ENCODE measurements at places on chromosomes 1 and 21.

GRCh38 chr21:16797966-16798365, 714.9 kb upstream of the CXADR start:
- DNase-seq = no peak

DNA sequence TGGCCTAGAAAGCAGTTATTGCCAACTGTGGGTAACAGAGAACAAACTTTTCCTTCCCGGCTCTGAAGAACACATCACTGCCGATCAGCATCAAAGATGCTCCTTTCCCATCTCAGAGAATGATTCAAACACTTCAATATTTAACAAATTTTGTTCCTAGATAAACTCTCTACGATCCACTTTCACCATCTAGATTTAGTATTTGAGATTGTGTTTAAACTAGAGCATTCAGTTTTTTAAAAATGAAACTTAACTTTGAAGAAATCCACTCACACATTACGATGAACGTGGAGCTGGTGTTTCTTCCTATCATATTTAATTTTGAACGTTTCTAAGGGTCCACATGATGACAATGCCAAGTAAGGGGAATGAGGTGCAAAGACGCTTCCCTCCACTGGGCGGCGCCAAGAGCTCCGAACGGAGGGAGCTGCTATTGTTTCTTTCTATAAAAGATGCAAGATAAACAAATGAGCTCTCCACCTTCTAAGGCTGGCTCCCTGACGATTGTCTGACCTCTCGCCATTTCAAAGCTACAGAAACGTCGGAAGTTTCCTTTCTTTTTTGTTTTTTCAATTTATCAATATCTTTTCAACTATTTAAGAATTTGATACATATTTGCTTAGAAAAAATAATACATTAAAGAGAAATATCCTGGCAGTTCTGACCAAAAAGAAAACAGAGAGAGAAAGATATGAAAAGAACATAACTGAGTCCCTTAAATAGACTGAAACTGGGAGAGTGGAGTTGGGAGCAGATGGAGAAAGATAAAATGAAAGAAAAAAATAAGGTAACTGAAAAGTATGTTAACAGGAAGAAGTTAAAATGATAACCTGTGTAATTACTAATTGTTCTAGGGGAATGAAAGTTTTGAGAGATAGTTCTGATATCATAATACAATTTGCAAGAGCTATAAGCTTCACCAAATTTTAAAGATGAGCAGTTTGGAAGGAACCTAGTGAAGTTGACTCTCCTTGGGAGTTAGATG, 4.4 kb upstream of the BARHL2 start:
- DNase-seq = no peak

DNA sequence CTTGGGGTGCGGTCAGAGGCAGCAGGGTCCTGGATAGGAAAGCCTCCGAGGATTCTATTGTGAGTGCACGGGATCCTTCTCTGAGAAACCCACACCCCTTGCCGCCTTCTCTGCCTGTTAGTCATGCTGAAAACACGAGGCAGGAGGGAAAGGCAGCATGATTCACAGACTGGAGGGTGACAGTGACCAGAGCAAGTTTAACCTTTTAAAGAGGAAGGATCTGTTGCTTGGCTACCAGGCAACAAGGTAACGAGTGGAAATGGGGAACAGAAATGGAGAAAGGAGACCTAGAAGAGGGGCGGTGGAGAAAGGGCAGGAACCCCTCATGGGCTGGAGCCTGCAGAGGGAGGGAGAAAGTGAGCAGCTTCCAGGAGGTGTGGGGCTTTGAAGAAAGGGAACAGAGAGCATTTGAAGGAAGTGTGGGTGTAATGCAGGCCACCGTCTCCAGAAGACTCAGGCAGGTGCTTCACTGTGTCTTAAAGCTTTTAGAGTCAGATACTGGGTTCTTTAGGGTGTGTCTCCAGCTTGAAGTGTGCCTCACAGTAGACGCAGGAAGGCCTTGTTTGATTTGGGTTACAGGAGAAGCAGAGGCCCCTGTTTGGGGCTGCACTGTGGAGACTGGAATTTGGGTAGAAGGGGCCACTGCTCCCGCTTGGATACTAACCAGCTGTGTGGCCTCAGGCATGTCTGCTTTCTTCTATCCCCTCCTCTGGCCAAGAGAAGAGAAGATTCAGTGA, 19.1 kb downstream of the OPTC start:
- no peak for DNase-seq

DNA sequence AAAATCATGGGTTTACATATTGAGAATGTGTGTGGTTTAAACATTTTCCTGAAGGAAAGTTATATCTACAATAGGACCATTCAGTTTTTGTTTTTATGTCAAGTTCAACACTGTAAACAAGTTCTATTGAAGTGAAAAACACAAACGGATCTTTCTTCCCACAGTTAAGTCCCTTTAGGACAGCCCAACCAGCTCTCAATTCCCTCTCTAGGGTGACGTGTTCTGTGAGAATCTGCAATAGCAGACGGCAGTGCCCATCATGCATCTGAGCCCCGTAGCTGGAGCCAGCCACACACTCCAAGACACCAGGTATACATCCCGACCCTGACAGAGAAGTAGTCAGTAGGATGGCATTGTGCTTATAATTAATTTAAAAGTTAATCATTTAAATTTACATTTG, 26.3 kb upstream of the IVNS1ABP start:
- DNase-seq = no peak

GRCh38 chr1:52523376-52523775, 29.5 kb downstream of the TUT4 start:
- no peak for DNase-seq

DNA sequence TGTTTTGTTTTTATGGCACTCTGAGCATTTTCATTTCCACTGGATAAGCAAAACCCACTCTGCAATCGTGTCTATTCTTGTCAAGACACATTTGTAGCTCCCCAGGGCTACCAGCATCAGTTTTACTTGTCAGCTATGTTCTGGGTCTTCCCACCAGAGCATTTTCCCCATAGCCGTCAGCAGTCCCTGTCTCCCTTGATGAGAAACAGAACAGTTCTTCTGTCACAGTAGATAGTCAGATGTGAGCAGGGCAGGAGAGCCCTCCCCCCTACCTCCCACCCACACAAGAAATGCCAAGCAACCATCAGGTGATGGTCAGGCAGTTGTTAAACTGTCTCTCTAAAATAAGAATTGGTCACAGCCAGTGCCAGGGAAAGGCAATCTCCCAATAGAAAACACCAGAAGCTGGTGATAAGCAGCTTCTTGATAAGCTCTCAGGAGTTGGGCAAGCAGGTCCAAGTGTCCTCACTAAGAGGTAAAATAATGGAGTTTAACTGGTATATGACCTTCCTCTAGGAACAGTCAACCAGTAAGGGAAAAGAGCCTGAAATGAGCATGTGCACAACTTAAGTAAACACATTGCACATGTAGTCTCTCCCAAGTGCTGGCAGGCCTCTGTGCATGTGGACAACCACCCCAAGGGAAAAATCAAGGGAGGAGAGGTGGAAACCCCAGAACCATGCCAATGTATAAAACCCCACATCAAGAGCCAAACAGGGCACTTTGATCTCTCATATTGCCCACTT, 208.2 kb downstream of the S1PR1 start:
- no peak for DNase-seq

- DNase-seq = no peak
These were observed 18.4 kb upstream of the ZNF124 start for GRCh38 chr1:247189981-247190798.

DNA sequence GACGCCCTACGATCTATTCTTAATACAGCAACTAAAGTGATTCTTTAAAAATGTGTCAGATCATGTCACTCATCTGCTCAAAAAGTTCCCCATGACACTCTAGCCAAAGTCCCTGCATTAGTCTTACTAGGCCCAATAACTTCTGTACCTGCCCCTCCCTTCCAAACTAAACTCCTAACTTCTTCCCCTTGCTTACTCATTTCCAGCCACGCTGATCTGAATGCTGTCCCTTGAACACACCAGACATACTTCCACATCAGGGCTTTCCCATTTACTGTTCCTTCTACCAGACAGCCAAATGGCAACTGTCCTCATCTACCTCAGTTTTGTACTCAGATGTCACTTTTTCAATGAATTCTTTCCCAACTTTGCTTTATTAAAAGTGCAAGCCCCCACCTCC, 1.2 kb downstream of the PPT1 start:
- no peak for DNase-seq

DNA sequence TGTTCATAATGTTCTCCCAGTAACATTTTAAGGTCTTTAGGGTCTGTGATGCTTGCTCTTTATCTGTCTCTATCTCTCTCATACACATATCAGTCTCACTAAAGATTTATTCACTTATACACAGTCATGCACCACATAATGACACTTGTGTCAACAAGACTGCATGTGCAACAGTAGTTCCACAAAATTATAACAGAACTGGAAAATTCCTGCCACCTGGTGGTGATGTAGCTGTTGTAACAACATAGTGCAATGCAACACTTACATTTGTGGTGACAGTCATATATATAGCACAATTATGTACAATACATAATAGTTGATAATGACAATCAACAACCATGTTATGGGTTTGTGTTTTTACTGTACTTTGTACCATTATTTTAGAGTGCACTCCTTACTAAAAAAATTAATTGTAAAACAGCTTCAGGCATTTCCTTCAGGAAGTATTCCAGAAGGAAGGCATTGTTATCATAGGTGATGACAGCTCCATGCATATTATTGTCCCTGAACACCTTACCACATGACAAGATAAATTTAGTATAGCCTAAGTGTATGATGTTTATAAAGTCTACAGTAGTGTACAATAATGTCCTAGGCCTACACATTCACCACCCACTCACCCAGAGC, 8.1 kb downstream of the TDRD5 start:
- no peak for DNase-seq

GRCh38 chr1:17200756-17201155, 4.2 kb upstream of the PADI1 start:
- DNase-seq = no peak

- no peak for DNase-seq
These were observed 474.3 kb upstream of the TMPRSS15 start for GRCh38 chr21:18877917-18878316.

DNA sequence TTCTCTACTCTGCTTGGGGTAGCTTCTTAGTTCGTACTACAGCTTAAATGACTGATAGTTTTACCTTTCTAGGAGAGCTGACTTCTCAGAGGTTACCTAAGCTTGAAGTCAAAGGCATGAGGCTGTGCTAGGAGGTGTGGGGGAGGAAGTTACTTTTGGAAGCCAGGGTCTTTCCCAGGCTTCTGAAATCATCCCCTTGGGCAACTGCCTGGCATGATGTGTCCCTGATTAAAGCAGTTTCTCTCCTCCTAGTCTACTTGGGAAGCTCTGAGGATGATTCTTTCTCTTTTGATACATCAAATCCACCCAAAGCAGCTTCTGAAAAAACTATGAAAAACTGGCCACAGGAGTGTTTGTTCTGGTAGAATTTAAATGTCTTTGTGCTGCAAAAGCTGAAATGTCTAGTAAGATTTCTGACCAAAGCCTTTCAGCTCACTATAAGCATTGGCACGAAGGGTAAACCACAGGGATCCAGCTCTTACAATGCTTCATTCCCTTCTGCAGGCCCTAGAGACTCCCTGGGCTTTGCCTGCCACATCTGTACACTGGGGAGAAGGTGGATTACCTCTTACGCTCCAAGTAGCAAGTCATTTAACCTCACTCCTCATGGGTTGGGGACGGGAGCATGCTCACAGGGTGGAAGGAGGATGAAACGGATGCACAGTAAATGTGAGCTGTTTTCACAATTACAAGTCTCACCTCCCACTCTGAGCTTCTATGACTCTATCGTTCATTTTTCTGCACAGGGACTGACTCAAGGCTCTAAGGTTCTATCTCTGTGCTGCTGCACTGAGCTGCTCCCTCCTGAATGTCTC, 59.6 kb downstream of the RUNX1 start:
- DNase-seq = no peak

- no peak for DNase-seq
These were observed 2.8 kb upstream of the EYA3 start for GRCh38 chr1:28091043-28091781.

DNA sequence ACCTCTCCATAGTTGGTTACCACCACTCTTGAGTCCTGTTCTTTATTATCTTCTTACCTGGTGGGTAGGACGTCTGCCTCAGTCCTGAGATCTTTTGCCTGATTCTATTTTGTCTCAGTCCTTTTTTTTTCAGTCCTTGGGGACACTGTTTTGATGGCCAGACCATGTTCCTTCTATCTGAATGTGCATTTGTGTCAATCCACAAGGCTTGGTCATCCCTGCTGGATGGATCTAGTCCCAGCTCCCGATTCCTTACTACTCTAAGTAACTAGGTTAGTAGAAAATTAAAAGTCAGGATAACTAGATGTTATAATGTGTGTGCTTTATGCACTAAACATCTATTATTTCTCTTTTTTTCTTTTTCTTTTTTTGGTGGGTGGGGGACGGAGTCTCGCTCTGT, 28.1 kb upstream of the AK4 start:
- no peak for DNase-seq

- no peak for DNase-seq
These were observed 173.7 kb downstream of the LYPLAL1 start for GRCh38 chr1:219347376-219347775.

DNA sequence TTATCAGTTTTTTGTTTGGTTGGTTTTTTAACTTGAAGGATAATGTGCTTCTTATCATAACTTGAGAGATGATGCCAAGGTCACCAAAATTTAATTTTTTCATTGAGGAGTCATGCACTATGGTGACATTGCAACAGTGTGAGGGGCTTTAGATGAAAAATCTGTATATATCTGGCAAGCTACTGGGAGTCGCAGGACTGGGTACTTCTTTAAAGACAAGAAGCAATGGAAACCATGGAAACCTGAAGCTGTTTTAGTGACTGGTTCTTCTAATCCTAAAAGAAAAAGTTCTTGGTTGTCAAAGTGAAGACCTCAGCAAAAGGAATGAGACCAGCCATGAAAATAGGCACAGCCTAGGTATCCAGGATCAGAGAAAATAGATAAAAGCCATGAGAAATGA, 31.1 kb downstream of the ZC3H11B start:
- no peak for DNase-seq

- no peak for DNase-seq
These were observed 198.1 kb upstream of the KIAA0040 start for GRCh38 chr1:175390522-175391254.

GRCh38 chr1:82279241-82279640, 478.5 kb downstream of the ADGRL2 start:
- DNase-seq = no peak

DNA sequence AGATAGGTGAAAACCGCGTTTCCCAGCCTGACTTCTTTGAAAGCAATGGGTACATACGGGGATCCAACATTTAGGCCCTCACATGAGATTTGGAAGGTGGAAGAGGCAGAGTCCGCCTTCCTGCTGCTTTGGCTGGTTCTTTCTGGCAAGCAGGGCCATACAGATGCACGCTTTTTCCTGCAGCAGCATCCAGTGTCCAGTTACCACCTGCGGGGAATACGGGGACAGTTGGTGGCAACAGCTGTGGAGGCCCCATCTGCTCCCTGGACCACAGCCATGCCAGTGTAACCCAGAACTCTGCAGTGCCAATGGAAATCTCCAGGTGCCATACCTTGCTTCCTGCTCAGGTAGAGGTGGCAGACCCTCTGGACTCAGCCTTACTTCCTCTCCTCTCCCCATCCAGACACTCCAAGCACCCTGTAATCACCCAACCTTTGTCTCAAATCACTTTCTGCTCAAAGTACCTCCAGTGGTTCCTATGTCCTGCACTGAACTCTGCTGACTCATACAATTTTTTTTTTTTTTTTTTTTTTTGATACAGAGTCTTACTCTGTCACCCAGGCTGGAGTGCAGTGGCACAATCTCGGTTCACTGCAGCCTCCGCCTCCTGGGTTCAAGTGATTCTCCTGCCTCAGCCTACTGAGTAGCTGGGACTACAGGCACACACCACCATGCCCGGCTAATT, 68.3 kb downstream of the SLC16A1 start:
- no peak for DNase-seq

GRCh38 chr1:60413091-60413490, 339.5 kb upstream of the C1orf87 start:
- no peak for DNase-seq

GRCh38 chr1:229027622-229028182, 243.2 kb upstream of the RAB4A start:
- DNase-seq = peak; percentile 68

All from ovary (tissue), 10 donors.